ENCODE measurements at places on chromosomes 13 and 19.
A peak's percentile ranks its signal among the peaks of the same experiment; 100 is the strongest.

GRCh38 chr13:23956106-23956505 lies 58.8 kb upstream of the C1QTNF9B start:
- DNase-seq, result no peak

- DNase-seq, result no peak
These were observed 148.3 kb downstream of the HS6ST3 start for GRCh38 chr13:96238241-96238640.

GRCh38 chr13:103523858-103524257 lies 457.6 kb upstream of the SLC10A2 start:
- no peak for DNase-seq

GRCh38 chr13:34294483-34295129 lies 476.7 kb downstream of the RFC3 start:
- no peak for DNase-seq

DNA sequence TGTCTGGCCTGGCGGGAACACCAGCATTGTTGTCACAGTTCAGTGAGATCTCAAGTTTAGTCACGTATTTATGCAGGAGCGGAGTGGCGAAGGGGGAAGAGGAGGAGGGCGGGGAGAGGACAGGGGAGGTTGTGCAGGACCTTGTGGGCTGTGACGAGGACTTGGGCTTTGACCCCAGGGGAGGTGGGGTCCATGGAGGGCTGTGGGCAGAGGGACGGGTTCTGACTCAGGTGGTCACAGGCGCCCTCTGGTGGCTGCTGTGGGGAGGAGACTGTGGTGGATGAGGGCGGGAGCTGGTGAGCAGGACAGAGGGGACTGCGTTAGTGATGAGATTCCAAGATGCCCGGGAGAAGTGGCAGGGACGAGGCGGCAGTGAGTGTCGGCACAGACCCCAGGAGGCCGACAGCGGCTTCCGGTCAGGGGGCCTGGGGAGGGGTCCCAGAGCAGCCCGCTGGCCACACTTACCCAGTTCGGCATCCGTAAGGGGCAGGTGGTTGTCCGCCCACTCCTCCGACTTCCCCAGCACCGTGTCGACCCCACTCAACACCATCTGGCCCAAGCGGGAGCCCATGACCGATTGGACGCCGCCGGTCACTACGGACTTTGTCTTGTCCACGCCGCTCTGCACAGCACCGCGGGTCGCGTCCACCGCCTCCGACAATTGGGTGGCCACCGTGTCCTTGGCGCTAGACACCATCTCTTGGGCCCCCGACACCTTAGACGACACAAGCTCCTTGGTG lies 15.7 kb downstream of the PLIN3 start:
- peak; percentile 14 for DNase-seq

DNA sequence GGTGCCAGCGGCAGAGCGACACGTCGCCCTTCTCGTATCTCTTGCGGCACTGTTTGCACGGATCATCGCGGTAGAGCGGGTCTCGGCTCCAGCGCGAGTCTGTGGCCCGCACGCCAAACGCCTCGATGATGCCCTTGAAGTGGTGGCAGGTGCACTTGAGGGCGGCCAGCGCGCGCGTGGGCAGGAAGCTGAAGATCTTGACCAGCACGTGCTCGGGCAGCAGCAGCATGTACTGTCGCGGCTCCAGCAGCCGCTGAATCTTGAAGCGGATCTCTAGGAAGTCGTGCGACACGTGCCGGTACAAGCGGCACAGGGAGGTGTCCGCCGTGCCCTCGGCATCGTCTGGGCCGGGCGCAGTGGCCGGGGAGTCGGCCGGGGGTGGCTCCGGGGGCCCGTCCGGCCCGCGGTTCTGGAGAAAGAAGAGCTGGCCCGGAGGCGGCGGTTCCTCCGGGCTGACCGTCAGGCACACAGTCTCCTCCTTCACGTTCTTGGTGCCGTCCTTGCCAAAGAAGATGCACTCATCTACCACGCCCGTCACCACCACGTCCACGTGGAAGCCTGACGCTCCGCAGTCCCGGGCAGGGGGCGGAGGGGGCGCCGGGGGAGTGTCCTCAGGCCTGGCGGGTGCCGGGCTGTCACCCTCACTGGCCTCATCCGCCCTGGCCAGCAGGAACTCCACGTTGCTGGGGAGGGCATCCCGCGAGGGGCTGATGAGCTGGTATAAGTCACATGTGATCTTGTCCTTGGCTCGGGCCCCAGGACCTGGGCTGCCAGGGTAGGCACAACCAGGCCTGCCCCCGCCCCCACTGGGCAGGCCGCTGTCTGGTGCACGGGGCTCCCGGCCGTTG lies 18.6 kb downstream of the FBXO46 start:
- DNase-seq, result no peak

DNA sequence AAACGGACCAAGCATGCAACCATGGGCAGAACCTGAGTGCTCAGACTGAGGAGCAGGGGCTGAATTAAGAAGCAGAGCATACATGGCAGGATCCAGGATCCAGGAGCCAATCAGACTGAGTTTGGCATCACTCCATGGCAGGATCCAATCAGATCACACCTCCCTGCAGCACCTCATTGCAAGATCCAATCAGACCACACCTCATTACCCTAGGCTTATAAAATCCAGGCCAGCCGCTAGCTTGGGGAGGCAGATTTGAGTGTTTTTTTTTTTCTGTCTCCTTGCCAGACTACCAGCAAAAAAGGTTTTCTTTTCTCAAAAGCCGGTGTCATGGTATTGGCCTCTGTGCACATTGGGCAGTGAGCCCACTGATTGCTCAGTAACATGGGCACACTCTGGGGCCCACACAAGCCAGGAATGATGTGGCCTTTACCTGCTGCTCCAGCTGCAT lies 127.9 kb upstream of the GJB6 start:
- DNase-seq, result no peak

DNA sequence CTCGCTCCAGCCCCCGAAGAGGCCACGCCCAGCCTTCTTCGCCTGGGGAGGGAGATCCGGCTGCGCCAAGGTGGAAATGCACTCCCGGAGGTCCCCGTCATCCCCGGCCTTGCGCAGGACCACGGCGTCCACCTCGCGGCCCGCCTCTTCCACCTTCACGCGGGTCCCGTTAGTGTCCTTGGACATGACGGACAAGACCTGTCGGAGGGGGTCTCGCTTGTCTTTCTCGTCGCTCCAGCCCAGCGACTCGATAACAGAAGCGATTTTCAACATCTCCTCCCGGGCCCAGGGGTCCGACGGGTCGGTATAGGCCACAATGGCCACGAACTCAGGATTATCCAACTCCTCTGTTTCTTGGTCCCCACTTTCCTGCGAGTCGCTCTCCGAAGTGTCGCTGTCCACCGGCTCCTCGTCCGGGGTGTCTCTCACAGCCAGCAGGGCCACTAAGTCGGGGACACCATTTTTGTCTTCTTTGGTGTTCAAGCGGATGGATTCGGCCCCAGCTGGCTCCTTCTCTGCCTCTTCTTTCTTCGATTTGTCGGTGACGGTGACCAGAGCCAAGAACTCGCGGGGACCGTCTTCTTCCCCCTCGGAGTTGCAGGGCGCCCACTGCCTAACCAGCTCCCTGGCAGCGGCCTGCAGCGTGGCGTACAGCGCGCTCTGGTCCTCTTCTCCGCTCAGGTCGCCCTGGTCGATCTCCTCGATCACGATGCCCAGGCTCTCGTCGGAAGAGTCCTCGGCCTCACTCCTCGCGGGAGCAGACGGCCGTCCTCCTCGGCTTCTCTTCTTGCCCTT lies 1.3 kb downstream of the PNMA8B start:
- DNase-seq, result no peak

GRCh38 chr13:45200701-45201232 lies at the start of gene KCTD4:
Gene KCTD4, minus strand, starts transcription at chr13:45201045. Its CDS starts 6,478 bp downstream, at chr13:45194567.
- no peak for DNase-seq

DNA sequence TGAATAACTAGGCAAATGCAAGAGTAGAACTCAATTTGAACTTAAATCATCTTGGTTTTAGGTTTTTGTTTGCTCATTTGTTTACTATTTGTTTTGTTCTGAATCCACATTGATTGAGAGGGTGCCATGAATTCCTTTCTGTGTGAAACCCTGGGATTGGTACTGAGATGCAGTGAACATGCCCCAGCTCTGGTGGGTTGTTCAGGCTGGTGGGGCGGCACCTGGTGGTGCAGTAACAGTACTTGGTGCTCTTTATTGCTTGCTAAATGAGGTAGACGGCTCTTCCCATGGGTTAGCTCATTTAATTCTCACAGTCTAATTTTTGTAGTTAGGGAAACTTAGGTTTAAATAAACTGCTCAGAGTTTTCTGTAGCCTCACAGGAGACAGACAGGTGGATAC lies 48.4 kb downstream of the WASF3 start:
- no peak for DNase-seq

DNA sequence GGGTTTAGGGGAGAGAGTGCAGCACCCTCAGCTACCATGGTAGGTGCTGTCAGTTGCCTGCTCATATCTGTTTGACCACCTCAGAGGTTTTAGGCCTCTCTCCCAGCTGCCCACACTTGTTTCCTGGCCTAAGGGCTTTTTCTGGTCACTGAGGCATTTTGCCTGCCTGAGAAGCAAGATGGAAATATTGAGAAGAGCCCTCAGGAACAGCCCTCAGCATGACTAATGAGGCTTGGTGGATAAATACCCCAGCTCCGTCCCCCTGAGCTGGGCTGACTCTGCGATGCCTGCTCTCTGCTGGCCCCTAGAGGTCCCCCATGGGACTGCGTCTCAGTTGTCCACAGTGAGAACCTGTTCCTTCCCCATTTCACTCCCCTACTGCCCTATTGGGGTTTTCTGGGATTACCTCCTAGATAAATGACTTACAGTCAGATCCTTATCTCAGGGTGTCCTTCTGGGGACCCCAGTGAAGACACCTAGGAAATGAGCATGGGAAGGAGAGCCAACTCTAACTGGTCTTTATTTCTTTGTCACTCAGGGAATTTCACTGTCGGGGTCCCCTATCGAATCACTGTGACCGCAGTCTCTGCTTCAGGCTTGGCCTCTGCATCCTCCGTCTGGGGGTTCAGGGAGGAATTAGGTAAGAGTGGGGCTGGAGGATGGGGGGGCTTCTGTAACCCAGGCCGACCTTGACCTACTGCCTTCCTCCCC lies 13.3 kb downstream of the PALM3 start:
- DNase-seq, result no peak

DNA sequence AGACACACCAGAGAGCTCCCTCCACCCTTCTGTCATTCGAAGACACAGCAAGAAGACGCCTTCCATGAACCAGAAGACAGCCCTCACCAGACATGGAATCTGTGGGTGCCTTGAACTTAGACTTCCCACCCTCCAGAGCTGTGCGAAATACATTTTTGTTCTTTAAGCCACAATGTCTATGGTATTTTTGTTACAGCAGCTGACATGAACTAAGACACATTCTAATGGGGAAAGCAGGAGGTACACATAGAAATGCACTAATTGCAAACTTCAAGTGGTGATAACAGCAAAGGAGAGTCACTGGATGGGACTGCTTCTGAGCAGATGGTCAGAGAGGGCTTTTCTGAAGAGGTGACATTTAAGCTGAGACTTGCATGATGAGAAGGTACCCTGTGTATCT lies 16.2 kb downstream of the OR7C2 start:
- no peak for DNase-seq

DNA sequence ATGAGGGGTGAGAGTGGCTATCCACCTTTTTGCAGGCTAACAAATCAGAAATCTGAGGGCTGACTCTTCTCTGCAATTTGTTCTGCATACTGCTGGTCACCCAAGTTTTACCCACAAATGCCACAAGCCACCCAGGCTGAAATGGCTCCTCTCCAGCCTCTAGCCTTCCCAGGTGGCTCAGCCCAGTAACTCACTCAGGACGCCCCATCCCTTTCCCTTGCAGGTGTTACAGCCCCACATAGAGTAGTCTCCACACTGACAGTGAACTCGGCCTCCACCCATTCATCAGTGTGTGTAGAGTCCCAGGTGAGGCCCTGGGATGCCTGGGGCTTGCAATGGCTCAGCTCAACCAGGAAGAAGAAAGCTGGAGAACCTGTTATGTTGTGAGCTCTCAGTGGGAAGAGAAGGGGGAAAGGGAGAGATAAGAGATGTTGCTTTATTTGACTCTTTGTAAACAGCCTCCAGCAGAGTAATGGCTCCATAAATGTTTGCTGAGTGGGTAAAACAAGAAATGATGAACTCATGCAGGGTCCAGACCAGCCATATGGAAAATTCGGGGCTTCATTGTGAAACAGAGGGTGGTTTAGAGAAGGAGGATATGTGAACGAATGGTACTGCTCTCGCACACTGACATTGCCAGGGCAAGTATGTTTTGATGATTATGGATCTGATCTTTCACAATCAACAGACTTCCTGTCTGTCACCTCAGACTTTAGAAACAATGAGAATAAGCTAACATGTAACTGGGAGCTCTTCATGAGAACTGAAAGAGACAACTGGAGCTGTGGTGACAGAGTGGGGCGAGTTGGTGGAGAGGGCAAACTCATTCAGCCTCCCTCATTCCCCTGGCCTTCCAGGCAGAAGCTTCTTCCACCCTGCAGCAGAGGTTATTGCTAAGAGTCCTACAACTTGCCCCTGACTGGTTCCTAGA lies 74.2 kb upstream of the RFC3 start:
- DNase-seq, result no peak

DNA sequence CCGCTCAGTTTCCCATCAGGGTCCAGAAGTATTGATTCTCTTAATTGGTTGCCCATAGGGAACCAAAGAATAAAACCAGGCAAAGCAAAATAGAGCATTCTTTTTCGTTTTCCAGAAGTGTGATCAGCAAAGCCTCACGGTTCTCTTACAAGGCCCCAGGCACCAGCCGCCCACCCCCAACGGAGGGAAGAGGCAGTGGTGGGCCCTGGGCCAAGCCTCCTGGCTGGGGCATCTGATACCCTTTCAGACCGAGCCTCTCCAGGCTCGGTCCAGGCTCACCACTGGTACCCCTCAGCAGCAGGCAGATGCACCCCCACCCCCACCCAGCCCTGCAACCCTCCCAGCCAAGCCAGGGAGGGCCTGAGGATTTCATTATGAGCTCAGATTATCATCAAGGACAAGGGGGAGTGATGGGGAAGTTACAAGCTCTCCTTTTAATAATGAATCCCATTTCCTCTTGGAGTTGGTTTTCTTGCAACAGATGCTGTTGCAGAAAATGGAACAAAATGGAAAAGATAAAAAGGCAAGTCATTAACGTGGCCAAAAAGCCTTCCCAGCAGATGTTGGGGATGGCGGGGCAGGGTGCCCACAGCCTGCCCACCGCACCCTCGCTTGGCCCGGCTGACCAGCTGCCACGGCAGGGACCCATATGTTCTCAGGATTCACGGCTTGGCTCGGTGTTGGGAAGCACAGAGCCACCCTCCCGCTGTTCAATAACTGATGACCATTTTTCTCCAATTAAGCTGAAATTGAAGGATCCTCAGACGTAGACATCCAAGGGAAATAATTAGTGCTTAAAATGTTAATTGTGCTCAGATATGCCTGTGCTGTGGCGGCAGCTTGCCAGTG lies 45.9 kb upstream of the KCTD15 start:
- DNase-seq, result no peak

DNA sequence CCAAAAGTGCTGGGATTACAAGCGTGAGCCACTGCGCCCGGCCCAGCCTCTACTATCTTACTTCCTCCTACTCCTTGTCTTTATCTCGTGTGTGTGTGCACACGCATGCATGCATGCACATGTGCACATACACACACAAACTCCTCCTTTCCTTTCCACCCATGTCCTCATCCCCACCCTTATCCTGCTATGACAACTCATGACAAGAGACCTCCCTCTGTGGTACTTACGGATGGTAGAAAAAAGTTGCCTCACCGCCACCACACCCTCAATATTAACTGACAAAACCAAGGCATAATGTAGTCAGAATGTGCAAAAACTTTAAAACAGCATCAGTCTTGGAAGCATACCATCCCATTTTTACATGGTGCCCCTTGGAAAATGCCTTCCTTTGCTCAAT lies 15.9 kb upstream of the EEF1AKMT1 start:
- DNase-seq, result no peak

Measured in hippocampal formation (tissue), 2 donors.